ENCODE measurements at places on chromosomes 1 and 21. TPM values are rescaled to one million over a fixed set of nuclear protein-coding genes. Genes with fewer than 3 reads are reported as not detected.

The AMPD1 gene
- 0.13 TPM for polyA plus RNA-seq

- H3K27me3 ChIP-seq: no peaks in the 10 kb centered on the region
- H3K4me3 ChIP-seq: no peak overlapping the region
- H3K27ac ChIP-seq: no peak overlapping the region
- peaks cover 4% of the 10 kb centered on the region for H3K4me1 ChIP-seq
- no peak for DNase-seq
Measured at GRCh38 chr1:151526735-151527525, 13.2 kb upstream of the TUFT1 start.

DNA sequence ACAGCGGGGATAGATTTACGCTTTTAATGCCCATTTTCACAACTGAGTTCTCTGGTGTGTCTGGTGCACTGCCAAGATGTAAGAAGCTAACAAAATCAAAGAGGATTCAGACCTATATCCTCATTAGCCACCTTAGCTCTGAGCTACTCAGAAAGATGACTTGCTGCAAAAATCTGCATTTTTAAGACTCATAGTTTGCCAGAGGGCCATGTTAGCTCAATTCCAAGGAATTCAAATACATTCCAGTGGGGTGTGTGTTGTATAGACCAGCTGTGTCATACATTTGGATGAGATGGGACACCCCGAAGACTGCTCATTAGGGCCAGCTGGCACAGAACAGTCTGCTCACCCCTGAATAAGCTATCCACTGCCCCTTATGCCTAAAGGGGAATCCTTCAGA, 8.9 kb downstream of the DENND2D start:
- no peaks in the 10 kb centered on the region for H3K27me3 ChIP-seq
- DNase-seq: no peak
- peaks cover 50% of the 10 kb centered on the region for H3K36me3 ChIP-seq
- peak overlapping the region; percentile 85 for H3K27ac ChIP-seq
- H3K4me3 ChIP-seq: no peak overlapping the region
- peaks cover 49% of the 10 kb centered on the region for H3K4me1 ChIP-seq

DNA sequence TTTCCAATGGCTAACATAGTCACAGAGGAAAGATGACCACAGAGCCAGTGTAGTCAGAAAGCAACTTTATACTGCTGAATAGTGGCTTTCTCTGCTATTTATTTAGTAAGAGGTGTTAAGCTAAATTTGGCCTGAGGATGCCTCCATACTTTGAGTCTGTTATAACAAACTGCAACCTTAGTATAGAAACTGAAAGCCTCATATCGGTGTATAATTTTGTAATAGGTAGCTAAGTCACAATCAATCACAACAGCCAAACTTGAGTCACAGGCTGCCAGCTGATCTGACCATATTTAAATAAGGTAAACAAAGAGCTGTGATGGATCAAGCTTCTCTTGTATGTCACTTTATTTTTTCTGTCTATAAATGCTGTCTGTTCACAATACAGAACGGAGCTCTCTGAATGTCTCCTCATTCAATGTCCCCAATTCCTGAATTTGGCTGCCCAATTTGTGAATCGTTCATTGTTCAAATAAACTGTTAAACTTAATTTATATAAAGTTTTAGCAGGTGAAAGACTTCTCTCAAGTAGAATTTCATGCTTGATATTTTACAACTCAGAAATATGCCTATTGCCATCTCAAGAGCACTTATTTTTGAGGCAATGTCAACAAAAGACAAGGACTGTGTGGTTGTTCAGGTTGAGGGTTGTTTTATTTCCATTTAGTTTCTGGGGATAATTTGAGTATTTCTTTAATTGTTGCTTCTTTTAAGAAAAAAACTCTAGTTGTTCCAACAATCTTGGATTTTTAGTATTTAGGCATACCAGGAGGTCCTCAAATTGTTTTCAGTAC, 339.7 kb upstream of the B3GALT2 start:
- H3K4me3 ChIP-seq: no peak overlapping the region
- DNase-seq: no peak
- no peaks in the 10 kb centered on the region for H3K27me3 ChIP-seq
- no peak overlapping the region for H3K27ac ChIP-seq
- no peaks in the 10 kb centered on the region for H3K4me1 ChIP-seq

DNA sequence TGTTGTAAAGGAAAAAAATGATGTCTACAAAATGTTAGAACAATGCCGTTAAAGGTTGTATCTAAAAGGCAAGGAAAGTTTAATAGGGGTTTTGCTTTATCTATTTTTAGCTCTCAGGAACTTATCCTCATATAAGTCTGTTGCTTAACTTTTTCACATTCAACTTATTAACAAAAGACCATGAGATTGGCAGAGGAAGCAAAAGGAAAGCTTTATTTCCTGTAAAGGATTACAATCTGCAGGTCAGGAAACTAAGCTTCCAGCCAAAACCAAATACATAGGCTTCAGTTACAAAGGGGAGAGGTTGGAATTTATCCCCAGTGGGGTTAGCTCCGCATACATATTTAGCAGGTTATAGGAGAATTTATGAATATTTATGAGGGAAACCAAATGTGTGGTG, 58.7 kb upstream of the KIAA1614 start:
- DNase-seq: no peak
- no peak overlapping the region for H3K4me3 ChIP-seq
- H3K27me3 ChIP-seq: no peaks in the 10 kb centered on the region
- H3K27ac ChIP-seq: no peak overlapping the region

GRCh38 chr1:19846338-19846737, 31.3 kb upstream of the RNF186 start:
- H3K36me3 ChIP-seq: no peaks in the 10 kb centered on the region
- no peaks in the 10 kb centered on the region for H3K27me3 ChIP-seq
- H3K27ac ChIP-seq: no peak overlapping the region
- peaks cover 4% of the 10 kb centered on the region for H3K4me1 ChIP-seq

- no peaks in the 10 kb centered on the region for H3K36me3 ChIP-seq
- H3K27ac ChIP-seq: no peak overlapping the region
- H3K4me1 ChIP-seq: no peaks in the 10 kb centered on the region
Measured at GRCh38 chr1:5613900-5614299, 378.3 kb downstream of the NPHP4 start.

The ATP1A2 gene
- polyA plus RNA-seq: 7.5 TPM

- no peak overlapping the region for H3K27ac ChIP-seq
- peaks cover 17% of the 10 kb centered on the region for H3K27me3 ChIP-seq
- no peak overlapping the region for H3K4me3 ChIP-seq
- peaks cover 20% of the 10 kb centered on the region for H3K4me1 ChIP-seq
Measured at GRCh38 chr21:46061950-46062349, 36.0 kb upstream of the COL6A2 start.

- no peak overlapping the region for H3K27ac ChIP-seq
- no peaks in the 10 kb centered on the region for H3K4me1 ChIP-seq
- no peaks in the 10 kb centered on the region for H3K27me3 ChIP-seq
- no peak overlapping the region for H3K4me3 ChIP-seq
Measured at GRCh38 chr1:221454096-221454495, 287.8 kb downstream of the DUSP10 start.

GRCh38 chr1:99171184-99171813, 93.0 kb upstream of the PLPPR4 start:
- H3K27me3 ChIP-seq: no peaks in the 10 kb centered on the region
- no peaks in the 10 kb centered on the region for H3K36me3 ChIP-seq
- H3K4me3 ChIP-seq: no peak overlapping the region
- DNase-seq: peak; percentile 15
- H3K27ac ChIP-seq: no peak overlapping the region

DNA sequence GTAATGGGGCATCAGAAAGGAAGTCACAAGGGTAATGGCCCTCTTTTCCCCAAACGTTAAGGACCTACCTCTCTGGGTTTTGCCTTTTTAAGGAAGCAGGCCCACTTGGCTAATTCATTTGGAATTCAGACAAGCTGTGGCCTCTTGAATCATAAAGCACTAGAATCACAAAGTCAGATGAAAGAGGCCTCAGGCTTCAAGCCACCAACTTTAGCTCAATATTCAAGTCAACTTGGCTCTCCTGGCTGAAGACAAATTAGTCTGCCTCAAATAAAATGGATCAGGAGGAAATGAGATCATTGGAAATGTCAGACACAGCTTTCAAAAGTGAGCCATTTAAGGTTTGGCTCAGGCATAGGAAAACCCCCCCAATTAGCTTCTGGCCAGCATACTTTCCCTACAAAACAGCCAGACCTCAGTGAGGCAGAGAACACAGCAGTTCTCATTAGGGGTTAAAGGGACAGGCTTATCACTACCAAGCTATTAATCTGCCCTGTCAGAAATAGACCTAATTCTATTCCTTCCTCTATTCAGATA, 34.3 kb downstream of the SLC35D1 start:
- H3K4me3 ChIP-seq: no peak overlapping the region
- H3K27me3 ChIP-seq: no peaks in the 10 kb centered on the region
- H3K4me1 ChIP-seq: no peaks in the 10 kb centered on the region
- H3K27ac ChIP-seq: no peak overlapping the region

GRCh38 chr21:17454315-17455027, 58.4 kb upstream of the CXADR start:
- no peaks in the 10 kb centered on the region for H3K36me3 ChIP-seq
- peak overlapping the region; percentile 75 for H3K27ac ChIP-seq
- peak overlapping the region; percentile 11 for H3K4me3 ChIP-seq
- no peaks in the 10 kb centered on the region for H3K27me3 ChIP-seq
- peaks cover 7% of the 10 kb centered on the region for H3K4me1 ChIP-seq

DNA sequence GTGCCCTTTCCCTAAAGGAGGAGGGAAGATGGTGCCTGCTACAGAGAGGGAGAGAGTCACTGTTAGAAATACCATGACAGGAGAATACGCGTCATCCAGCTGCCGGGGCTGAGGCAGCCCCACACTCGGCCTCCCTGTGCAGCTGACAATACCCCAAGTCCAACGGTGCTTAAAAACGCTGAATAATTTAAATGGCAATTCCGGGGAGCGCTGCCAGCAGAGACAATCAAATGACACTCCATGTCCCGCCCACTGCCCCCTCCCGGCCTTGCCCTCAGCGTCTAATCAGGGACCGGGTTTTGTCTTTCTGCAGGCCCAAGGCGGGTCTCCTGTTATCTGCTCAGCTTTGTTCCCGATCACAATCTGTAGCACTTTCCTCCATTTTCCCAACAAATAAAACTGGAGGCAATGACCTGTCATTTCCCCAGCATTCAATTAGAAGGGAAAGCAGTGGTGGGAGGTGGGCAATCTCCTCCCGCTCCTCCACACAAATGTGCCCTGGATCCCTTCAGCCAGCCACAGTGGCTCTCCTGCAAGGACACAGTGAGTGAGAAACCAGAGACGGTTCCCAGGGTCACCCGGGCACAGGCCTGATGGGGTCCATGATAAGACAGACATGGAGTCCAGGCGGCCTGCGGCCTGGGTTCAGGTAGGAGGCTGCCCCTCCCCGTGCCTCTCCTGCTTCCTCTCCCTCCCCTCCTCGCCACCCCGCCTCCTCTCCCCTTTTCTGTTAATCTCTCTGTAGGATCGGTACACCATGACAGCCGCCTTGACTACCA, 42.7 kb upstream of the AJAP1 start:
- DNase-seq: no peak
- H3K27ac ChIP-seq: no peak overlapping the region
- H3K36me3 ChIP-seq: no peaks in the 10 kb centered on the region
- H3K27me3 ChIP-seq: no peaks in the 10 kb centered on the region
- H3K4me3 ChIP-seq: no peak overlapping the region

The C1orf185 gene
- polyA plus RNA-seq: not detected

GRCh38 chr21:35058058-35058457, 9.0 kb upstream of the RUNX1 start:
- H3K4me3 ChIP-seq: no peak overlapping the region
- H3K27ac ChIP-seq: no peak overlapping the region
- no peak for DNase-seq
- no peaks in the 10 kb centered on the region for H3K27me3 ChIP-seq

The LY9 gene
- polyA plus RNA-seq: 0.72 TPM

DNA sequence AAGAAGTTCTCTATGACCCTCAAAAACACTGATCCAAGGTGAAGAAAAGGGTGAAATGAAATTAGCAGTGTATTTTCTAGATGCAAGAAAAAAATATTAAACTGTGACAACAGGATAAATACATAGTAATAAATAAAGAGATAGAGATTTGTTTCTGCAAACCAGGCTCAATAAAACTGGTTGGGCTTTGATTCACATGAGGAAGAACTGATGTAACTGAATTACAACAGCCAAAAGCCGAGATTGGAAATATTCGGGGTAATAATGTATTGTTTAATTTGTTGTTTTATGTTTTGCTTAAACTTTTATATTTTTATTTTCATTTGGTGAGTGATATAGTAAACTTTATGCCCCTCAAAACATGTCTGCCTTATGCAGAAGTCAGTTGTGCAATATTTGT, 285.0 kb downstream of the BRINP3 start:
- no peaks in the 10 kb centered on the region for H3K27me3 ChIP-seq
- no peaks in the 10 kb centered on the region for H3K4me1 ChIP-seq
- no peak overlapping the region for H3K4me3 ChIP-seq
- H3K36me3 ChIP-seq: no peaks in the 10 kb centered on the region
- no peak overlapping the region for H3K27ac ChIP-seq

GRCh38 chr1:178501705-178502329, 5.1 kb upstream of the CLEC20A start:
- H3K4me3 ChIP-seq: no peak overlapping the region
- peak; percentile 55 for DNase-seq
- no peak overlapping the region for H3K27ac ChIP-seq
- peaks cover 7% of the 10 kb centered on the region for H3K4me1 ChIP-seq

The ELAVL4 gene
- 25.1 TPM for polyA plus RNA-seq

GRCh38 chr1:240803151-240803550, 191.2 kb upstream of the GREM2 start:
- no peak overlapping the region for H3K4me3 ChIP-seq
- H3K4me1 ChIP-seq: no peaks in the 10 kb centered on the region
- H3K36me3 ChIP-seq: no peaks in the 10 kb centered on the region
- peak; percentile 3 for DNase-seq
- no peak overlapping the region for H3K27ac ChIP-seq

- H3K36me3 ChIP-seq: peaks cover 97% of the 10 kb centered on the region
- DNase-seq: no peak
- no peaks in the 10 kb centered on the region for H3K4me1 ChIP-seq
- no peak overlapping the region for H3K27ac ChIP-seq
- H3K27me3 ChIP-seq: no peaks in the 10 kb centered on the region
Measured at GRCh38 chr1:951364-951763, 7.7 kb downstream of the NOC2L start.

The JAM2 gene
- 11.3 TPM for polyA plus RNA-seq

The VSIG8 gene
- 0.06 TPM for polyA plus RNA-seq

- no peaks in the 10 kb centered on the region for H3K4me1 ChIP-seq
- H3K36me3 ChIP-seq: peaks cover 26% of the 10 kb centered on the region
- DNase-seq: no peak
Measured at GRCh38 chr1:31346785-31347184, 26.1 kb downstream of the FABP3 start.

The NR1I3 gene
- polyA plus RNA-seq: 13.1 TPM

- H3K27ac ChIP-seq: no peak overlapping the region
- DNase-seq: no peak
- peaks cover 83% of the 10 kb centered on the region for H3K36me3 ChIP-seq
- no peak overlapping the region for H3K4me3 ChIP-seq
- H3K27me3 ChIP-seq: no peaks in the 10 kb centered on the region
Measured at GRCh38 chr1:11070876-11071275, 11.1 kb upstream of the SRM start.

All from large intestine (tissue), 12 donors.